Thyroid gland (tissue), 4 donors: ENCODE measurements at places on chromosomes 7 and 10. TPM values are rescaled to one million over a fixed set of nuclear protein-coding genes. Genes with fewer than 3 reads are reported as not detected.
A peak's percentile ranks its signal among the peaks of the same experiment; 100 is the strongest.

DNA sequence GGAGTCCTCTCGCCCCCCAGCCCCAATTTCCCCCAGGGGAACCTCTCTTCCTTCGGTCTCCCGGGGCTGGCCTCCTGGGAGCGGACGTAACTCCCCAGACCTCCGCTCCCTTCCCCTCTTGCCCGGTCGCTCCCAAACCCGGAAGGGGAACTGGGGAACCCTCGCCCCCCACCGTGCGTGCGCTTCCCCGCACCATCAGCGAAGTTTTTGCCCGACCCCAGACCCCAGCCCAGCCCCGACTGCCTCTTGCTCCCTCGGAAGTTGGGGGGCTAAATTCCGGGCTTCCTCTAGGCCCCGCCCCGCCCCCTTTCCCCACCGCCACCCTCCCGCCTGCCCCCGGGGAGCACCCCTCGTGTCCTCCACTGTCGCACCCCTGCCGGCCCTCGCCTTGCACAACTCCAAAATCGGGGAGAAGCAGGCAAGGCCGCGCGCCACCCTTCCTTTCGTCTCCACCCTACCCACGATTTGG, 436 bp downstream of the GNB2 start:
- DNase-seq: peak; percentile 43
- H3K27me3 ChIP-seq: no peaks in the 10 kb centered on the region
- peak overlapping the region; percentile 27 for H3K4me3 ChIP-seq

GRCh38 chr7:72467237-72467636, 55.1 kb upstream of the CALN1 start:
- no peak overlapping the region for H3K4me3 ChIP-seq
- no peaks in the 10 kb centered on the region for H3K27me3 ChIP-seq
- DNase-seq: peak; percentile 29
- H3K27ac ChIP-seq: no peak overlapping the region
- H3K36me3 ChIP-seq: no peaks in the 10 kb centered on the region

DNA sequence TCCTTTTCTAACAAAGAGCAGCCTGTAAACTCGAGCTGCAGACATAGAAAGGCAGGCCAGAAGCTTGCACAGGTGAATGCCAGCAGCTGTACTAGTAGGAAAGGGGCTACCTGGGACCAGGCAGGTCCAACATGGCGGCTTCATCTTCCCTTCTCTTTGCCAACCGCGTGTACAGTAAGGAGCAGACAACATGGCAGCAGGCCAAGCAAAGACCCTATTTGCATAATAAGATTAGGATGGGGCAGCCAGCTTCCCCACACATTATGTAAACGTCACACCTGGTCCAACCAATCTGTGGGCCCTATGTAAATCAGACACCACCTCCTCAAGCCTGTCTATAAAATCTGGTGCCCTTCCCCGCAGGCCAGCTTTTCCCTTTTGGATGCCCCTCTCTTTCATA, 1186.5 kb upstream of the AUTS2 start:
- no peaks in the 10 kb centered on the region for H3K27me3 ChIP-seq
- H3K4me1 ChIP-seq: no peaks in the 10 kb centered on the region
- no peak for DNase-seq
- H3K27ac ChIP-seq: no peak overlapping the region

DNA sequence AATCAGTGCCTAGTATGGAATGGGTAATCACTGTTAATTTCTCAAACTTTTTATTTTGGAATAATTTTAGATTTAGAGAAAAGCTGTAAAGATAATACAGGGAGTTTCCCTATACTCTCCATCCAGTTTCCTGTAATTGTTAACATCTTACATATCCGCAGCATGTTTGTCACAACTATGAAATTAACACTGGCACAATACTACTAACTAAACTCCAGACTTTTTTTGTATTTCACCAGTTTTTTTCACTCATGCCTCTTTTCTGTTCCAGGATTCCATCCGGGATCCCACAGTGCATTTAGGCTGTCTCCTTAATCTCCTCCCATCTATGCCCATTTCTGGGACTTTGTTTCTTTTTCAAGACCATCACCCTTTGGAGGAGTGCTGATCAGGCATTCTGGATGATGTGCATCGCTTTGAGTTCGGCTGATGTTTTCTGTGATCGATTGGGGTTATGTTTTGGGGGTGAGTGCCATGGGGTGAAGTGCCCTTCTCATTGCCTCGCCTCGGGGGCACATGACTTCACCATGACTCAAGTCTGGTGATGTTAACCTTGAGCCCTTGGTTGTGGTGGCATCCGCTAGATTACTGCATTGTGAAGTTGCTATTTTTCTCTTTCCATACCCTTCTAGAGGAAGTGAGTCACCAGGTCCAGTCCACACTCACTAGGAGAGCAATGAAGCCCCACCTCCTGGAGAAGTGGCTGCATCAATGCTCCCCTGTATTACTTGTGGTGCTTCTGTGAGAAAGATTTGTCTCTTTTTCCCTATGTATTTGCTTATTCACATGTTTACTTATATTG, 43.9 kb upstream of the GRB10 start:
- no peaks in the 10 kb centered on the region for H3K4me1 ChIP-seq
- H3K36me3 ChIP-seq: no peaks in the 10 kb centered on the region
- no peak overlapping the region for H3K27ac ChIP-seq
- no peaks in the 10 kb centered on the region for H3K27me3 ChIP-seq
- H3K4me3 ChIP-seq: no peak overlapping the region

DNA sequence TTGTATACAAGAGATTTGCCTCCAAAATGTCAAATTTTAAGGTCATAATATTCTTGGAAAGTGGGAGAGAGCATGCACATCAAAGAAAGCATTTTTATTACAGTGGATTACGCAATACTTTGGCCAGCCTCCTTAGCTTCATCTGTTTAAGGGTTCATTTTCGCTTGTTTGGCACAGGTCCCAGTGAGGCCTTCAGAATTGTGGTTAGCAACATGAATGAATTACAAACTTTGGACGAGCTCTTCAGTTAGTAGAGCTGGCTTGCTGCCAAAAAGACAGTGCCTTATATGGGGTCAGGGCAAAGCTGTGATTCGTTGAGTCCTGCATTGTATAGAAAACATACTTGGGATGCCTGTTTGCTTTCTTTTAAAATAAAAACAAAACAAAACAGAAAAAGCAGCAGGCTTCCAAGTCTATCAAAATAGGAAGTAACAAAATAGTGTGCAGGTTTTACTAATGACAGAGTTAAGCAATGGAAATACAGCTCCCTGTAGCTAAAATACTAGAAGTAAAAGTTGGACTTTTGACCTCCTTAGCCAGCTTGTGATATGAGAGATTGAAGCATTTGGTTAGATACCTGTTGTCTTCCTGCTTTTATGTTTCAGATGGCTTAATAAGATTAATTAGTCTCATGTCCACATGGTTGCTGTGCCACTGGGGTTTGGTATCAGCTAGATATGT, 190.8 kb downstream of the MLLT10 start:
- H3K36me3 ChIP-seq: no peaks in the 10 kb centered on the region
- H3K4me1 ChIP-seq: peaks cover 14% of the 10 kb centered on the region
- DNase-seq: peak; percentile 94
- H3K4me3 ChIP-seq: no peak overlapping the region
- H3K27me3 ChIP-seq: no peaks in the 10 kb centered on the region

- no peaks in the 10 kb centered on the region for H3K36me3 ChIP-seq
- no peak for DNase-seq
- peak overlapping the region; percentile 42 for H3K4me3 ChIP-seq
- no peak overlapping the region for H3K27ac ChIP-seq
- peaks cover 30% of the 10 kb centered on the region for H3K4me1 ChIP-seq
- H3K27me3 ChIP-seq: peaks cover 64% of the 10 kb centered on the region
Measured at GRCh38 chr7:27161214-27161720, 4.1 kb downstream of the HOXA9 start.

GRCh38 chr10:113732966-113733365, 18.5 kb upstream of the PLEKHS1 start:
- peaks cover 19% of the 10 kb centered on the region for H3K36me3 ChIP-seq
- H3K4me1 ChIP-seq: no peaks in the 10 kb centered on the region
- DNase-seq: no peak
- H3K27ac ChIP-seq: no peak overlapping the region
- no peak overlapping the region for H3K4me3 ChIP-seq

LIPJ gene
- 0.83 TPM for total RNA-seq

NAT16 gene
- not detected for total RNA-seq

SLC26A3 gene
- 0.45 TPM for total RNA-seq
